ENCODE measurements at places on chromosomes 5 and 9. TPM values are rescaled to one million over a fixed set of nuclear protein-coding genes. Genes with fewer than 3 reads are reported as not detected.

DNA sequence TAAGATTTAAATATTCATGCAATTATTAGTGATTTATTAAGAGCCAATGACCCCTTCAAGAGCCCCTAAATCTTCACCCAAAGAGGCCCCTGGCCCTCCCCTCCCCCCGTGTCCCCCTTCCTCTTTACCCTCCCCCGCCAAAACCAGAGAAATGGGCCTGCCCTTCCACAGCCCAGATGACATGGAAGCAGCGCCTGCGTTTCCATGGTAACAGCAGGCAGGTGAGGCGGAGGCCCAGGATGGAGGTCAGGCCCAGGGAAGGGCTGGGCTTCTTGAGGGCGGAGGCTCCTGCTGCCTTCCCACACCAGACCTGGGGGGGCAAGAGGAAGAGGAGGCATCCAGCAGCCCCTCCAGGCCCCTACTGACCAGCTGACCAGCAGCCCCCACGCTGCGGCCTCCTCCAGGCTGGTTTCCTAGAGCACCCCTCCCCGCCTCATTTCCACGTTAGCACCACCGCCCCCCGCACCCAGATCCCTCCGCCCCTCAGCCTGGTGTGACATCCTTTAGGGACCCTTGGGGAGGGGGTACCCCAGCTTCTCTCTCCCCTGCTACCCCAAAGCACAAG, 37.4 kb downstream of the UNC5A start:
- no peak for DNase-seq

- DNase-seq: no peak
Observed at GRCh38 chr9:84701801-84702200, 32.3 kb downstream of the NTRK2 start.

DNA sequence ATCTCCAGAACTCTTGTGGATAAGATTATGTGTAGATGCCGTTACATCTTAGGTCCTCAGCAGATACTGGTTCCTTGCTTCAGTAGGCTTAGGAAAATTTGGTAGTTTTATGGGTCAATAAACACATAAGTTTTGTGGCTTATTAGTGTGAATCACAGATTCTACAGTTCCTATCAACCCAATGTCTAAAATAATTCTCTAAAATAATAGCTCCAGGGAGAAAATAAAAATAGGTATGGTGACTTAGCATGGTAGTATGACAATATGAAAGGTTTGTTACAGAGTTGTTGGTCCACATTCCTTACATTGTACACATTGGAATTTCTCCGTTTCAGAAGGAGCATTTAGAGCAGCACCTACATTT, 91.7 kb downstream of the AOPEP start:
- no peak for DNase-seq

GRCh38 chr9:71984831-71985281, 73.4 kb downstream of the C9orf85 start:
- no peak for DNase-seq

The SLC26A2 gene
- 11.4 TPM for total RNA-seq

The ANKRD33B gene
- 20.5 TPM for total RNA-seq
